Mesendoderm (in vitro differentiated cells): ENCODE measurements at places on chromosomes 6 and 20.

- DNase-seq: no peak
Measured at GRCh38 chr20:44666066-44666465, 14.6 kb upstream of the ADA start.

- DNase-seq: no peak
Measured at GRCh38 chr20:48066246-48066645, 281.0 kb upstream of the SULF2 start.

DNA sequence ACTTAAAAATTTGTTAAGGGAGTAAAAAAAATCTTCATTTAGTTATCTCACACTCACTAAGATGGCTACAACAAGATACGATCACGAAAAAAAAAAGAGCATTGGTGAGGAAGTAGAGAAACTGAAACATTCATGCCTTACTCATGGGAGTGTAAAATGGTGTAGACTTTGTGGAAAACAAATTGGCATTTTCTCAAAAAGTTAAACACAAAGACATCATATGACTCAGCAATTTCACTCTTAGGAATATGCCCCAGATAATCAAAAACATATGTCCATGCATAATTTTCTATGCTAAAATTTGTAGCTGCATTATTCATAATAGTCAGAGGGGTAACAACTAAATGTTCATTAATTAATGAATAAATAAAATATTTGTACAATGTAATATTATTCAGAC, 120.9 kb upstream of the IRAK1BP1 start:
- no peak for DNase-seq

GRCh38 chr20:40895182-40895581, 133.4 kb upstream of the TOP1 start:
- no peak for DNase-seq

DNA sequence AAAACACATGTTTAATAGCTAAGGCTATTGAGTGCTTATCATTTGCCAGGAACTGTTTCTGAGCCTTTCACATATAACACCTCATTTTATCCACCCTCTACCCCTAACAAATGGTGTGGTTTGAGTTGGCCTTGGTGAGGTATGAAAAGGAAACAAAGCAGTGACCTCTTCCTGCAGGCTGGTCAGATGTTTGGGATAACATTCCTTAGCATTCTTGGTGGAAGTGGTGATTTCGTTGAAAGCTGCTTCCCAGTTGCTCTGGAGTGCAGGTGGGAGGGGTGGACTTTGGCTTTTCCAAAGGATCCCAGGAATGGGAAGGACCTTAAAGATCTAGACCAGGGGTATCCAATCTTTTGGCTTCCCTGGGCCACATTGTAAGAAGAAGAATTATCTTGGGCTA, 41.3 kb downstream of the CARMIL1 start:
- peak; percentile 91 for DNase-seq

GRCh38 chr6:232982-233640, 59.2 kb upstream of the DUSP22 start:
- DNase-seq: no peak

DNA sequence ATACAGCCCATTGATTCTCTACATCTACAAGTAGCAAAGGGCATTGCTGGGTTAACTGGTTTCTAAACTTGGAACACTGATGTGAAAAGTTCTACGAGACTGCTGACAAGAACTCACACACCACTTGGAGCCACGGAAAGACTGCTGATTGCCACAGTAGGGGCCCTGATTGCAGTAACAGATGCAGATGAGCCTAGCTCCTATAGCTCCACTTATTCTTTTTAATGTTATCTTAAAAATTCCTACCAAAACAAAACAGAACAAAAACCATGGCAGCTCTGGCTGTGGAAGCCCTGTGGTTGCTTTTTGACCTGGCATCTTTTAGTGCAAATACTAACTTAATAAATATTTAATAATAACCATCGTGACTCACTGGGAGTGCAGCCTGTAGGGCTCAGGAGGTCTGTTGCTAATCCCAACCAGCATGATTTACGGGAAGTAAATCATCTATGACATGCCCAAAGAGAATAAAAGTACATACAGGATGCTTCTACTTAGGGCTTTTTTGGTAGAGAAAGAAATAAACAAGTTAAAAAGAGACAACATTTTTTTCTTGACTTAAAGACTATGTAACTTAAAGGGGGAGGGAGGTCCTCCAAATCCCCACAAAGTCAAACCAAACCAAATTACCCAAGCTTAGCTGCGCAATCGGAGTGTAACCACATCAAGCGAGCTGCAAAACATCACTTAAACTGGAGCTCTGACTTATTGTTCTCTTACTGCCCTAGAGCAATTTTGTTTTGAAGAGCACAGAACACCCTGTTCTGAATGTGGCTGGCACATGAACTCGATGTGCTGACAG, 87.2 kb downstream of the FKBP5 start:
- peak; percentile 92 for DNase-seq

DNA sequence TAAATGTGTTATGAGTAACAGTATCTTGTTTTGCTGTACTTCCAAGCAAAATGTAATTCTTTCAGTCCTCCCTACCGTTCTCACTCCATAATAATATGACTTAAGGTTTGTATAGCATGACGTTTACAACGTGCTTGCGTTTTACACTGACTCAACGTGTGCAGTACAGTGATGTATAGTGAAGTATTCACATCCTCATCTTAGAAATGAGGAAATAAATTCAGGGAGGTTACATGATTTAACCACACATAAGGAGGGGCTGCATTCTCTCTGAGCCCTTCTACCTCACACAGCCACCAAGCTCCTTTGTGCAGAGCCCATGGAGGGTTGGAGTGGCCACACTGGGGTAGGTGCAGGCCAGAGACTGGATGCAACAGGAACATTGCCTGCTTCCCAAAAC, 164.5 kb downstream of the MTHFD1L start:
- no peak for DNase-seq

GRCh38 chr6:24856901-24857670, 58.4 kb upstream of the ARMH2 start:
- DNase-seq: no peak

- DNase-seq: peak; percentile 8
Measured at GRCh38 chr6:46756469-46757213, 9.9 kb downstream of the ANKRD66 start.

DNA sequence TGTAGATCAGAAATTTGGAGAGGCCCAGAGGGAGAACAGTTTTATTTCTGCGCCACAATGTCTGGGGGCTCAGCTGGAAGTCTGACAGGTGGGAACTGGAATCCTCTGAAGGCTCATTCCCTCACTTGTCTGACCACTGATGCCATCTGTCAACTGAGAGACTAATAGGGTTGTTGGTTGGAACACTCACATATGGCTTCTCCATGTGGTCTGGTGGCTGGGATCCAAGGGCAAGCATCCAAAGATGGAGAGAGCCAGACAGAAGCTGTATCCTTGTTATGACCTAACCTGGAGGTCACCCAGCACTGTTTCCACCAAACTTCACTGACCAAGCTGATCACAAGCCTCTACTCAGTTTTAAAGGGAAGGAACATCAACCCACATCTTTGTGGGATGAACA, 117.9 kb upstream of the AKAP12 start:
- no peak for DNase-seq

- no peak for DNase-seq
Measured at GRCh38 chr20:10622657-10623418, 51.0 kb downstream of the JAG1 start.

GRCh38 chr6:167130712-167131684, 8.1 kb downstream of the CCR6 start:
- no peak for DNase-seq

GRCh38 chr6:41545247-41545702, 906 bp upstream of the FOXP4 start:
- DNase-seq: no peak

- no peak for DNase-seq
Measured at GRCh38 chr20:49310705-49311104, 32.8 kb upstream of the ZNFX1 start.

DNA sequence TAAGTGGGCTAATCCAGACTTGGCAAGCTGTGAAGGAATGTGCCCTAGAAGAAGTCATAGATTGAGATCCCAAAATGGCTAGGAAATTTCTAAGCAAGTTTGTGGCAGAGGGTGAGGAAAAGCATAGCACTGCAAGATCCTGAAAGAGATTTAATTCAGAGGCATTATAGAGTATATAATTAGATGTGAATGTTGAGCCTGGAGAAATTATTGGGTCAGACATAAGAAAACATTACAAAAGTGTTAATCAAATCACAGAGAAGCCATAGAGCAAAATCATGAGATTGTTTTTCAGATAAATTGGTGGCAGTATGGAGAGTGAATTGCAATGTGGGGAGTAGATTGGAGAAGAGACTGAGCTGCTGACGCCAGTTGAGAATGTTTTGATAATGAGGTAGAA, 90.0 kb downstream of the CD2AP start:
- no peak for DNase-seq

GRCh38 chr20:62128502-62128901, 6.2 kb downstream of the LSM14B start:
- no peak for DNase-seq
